ENCODE measurements at places on chromosomes 6 and 20.

DNA sequence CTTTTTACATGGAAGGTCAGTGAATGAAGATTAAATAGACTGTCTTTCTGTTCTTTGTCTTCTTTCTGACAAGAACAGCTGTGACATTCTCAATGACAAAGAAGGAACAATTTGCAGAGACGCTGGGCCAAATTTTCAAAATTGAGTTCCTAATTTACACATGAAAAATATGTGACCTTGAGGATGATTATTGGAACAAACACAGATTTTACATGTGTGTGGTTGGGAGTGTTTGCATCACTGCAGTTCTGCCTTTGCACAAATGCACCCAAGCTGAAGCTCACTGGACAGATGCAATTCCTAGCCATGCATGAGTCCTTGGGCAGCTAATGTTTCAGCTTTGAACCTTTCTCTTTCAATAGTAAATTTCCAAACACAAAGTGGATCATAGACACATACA is 350.8 kb downstream of the QKI start:
- no peak for DNase-seq

DNA sequence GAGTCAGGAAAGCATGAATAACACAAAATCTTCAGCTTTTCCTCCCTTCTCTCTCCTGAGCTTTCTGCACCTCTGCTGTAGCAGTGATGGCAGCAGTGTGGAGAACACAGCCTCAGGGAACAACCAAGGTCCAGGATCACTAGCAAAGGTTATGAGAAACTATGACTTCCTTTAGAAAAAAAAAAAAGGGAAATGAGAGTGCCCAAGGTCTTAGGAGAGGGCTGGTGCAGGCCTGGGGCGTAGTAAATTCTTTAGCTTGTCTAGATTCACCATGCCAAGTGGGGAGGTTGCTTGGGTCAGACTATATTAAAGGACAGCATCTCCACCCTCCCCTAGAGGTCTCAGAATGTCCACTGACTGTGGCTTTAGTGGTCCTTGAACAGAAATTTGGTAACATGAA is 40.4 kb upstream of the POLR1H start:
- no peak for DNase-seq

- DNase-seq: no peak
These were observed 37.9 kb upstream of the MYO6 start for GRCh38 chr6:75711173-75711572.

- no peak for DNase-seq
These were observed 89.5 kb upstream of the SIM1 start for GRCh38 chr6:100554228-100554627.

DNA sequence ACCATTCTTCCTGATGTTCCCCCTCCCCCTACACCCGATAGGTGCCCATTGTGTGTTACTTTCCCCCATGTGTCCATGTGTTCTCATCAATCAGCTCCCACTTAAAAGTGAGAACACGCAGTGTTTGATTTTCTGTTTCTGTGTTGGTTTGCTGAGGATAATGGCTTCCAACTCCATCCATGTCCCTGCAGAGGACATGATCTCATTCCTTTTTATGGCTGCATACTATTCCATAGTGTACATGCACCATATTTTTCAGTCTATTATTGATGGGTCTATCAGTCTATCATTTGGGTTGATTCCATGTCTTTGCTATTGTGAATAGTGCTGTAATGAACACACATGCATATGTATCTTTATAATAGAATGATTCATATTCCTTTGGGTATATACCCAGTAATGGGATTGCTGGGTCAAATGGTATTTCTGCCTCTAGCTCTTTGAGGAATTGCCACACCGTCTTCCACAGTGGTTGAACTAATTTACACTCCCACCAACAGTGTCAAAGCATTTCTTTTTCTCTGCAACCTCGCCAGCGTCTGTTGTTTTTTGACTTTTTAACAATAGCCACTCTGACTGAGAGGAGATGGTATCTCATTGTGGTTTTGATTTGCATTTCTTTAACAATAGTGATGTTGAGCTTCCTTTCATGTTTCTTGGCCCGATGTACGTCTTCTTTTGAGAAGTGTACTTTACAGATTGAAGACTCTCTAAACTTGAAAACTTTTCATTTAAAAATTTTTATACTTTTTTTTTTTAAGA is 41.0 kb upstream of the GCNT2 start:
- no peak for DNase-seq

- no peak for DNase-seq
These were observed 517.0 kb upstream of the NRSN1 start for GRCh38 chr6:23608931-23609435.

DNA sequence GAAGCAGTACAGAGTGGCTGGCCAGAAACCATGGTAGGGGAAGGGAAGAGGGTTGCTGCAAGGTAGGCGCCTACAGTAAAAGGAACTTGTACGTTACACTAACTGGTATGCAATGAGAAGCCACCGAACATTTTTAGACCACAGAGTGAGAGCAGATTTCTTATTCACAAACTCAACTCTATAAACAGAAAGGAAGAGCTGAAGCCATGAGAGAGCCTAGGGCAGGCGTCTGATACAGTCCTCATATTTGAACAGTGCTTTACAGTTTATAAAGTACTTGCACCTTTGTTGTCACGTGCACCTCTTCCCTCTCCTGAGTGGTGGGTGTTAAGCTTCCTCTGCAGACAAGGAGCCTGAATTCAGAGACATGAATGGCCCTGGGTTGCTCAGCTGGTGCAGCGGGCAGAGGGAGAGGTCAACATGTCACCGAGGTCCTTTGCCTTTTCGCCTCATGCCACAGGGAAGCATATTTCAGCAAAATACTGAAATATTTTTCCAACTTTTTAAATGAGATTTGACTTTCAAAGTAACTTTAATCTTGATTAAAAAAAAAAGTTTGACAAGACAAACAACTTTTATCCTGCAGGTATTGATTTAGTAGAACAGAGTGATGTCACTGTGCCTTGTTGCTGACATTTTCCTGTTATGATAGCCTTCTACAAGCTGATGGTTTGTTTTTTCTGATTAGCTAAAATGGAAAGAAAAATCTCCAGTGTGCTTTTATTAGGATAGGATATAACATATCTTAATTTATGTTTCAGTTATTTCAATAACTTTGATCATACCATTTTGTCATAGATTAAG is 23.8 kb downstream of the UST start:
- no peak for DNase-seq

GRCh38 chr20:41081276-41081814 is 52.7 kb downstream of the TOP1 start:
- DNase-seq: no peak

GRCh38 chr20:49507741-49508434 is 25.4 kb upstream of the KCNB1 start:
- no peak for DNase-seq

GRCh38 chr6:36754582-36755434 is 57.2 kb downstream of the RAB44 start:
- DNase-seq: no peak

GRCh38 chr6:52304983-52305390 is 20.4 kb upstream of the MCM3 start:
- no peak for DNase-seq

GRCh38 chr6:10793695-10794094 is 44.6 kb downstream of the MAK start:
- no peak for DNase-seq

- no peak for DNase-seq
These were observed 293.8 kb downstream of the ZNF217 start for GRCh38 chr20:53299831-53300230.

DNA sequence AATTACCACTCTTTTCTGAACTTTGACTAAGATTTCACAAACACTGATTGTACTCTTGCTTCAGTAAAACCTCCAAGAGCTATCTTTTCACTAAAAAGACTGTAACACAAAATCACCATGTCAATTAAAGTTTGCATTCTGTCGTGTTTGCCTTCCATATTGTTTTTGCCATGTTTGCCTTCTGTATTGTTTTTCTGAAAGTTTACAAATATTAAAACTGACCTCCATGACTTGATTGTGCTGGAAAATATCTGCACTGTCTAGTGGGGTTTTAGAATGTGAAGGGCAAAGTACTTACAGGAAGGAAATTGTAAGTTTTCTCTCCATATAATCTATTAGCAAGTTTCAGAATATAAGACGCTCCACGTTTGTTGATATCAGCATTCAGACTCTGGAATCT is 3.4 kb downstream of the SERPINB1 start:
- DNase-seq: no peak

DNA sequence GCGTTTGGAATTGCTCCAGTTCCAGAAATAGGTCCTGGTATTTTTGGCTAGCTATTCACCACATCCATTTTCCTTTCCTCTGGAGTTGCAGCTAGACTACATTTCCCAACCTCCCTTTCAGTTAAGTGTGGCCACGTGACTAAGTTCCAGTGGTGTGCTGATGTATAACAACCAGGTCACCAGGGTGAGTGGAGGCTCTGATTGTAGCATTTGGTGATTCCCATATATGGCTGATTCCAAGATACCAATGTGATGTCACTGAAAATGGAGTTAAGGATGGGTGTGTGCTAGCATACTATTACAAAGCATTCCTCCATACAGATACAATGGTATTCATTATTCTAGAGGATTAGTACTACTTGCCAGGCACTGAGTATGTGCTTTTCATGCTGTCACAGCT is 49.7 kb upstream of the STK35 start:
- no peak for DNase-seq

GRCh38 chr6:28683945-28684538 is 158.4 kb downstream of the GPX5 start:
- no peak for DNase-seq

GRCh38 chr6:8108759-8109539 is 6.6 kb upstream of the EEF1E1 start:
- DNase-seq: no peak

GRCh38 chr20:60986506-60987156 is 265.4 kb upstream of the CDH4 start:
- DNase-seq: no peak

DNA sequence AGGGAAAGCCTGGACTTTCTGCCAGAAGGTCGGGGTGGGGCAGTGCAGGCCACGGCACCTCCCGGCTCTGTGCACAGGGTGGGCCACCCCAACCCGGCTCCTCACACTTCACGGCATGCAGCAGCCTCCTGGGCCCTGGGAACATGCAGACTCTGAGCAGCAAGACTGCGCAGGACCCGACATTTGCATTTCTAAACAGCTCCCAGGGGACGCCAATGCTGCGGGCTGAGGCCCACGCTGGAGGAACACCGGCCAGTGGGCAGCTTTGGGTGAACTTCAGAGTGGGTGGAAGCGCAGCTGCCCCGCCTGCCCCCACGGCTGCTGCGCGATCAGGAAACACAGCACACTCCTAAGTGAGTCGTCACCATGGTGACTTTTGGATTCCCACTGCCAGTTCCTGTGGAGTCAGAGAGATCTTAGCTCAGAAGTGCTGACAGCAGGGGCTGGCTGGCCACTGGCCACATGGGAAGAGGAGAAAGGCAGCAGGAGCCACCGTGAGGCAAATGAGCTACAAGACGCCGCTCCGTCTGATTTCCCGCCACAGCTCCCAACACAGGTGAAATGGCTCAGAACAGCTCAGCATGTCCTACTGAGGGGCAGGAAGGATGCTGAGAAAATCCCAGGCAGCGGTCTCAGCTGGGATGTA is 52.1 kb downstream of the RNASET2 start:
- DNase-seq: peak; percentile 45

GRCh38 chr20:11110535-11110934 is 436.7 kb upstream of the JAG1 start:
- DNase-seq: no peak

- DNase-seq: no peak
These were observed 55.4 kb upstream of the SIRPG start for GRCh38 chr20:1712634-1713624.

- DNase-seq: no peak
These were observed 35.3 kb downstream of the CHMP4B start for GRCh38 chr20:33846291-33846935.

DNA sequence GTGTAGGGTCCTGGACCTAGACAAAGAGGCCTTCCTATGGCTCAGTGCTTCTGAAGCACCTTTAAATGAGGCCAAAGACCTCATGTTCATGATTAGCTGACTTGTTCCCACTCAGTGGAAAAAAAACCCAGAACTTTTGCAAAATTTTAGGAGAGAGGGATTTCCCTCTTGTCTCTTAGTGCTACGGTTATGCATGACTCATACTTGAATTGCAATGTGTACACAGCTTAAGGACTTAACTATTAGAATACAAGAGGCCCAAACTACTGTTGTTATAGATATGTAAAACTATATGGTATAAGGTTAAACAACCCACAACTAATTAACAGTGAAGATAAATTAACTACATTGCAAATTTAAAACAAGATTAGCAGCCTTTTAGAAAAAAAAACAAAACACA is 32.3 kb upstream of the HLA-A start:
- no peak for DNase-seq

DNA sequence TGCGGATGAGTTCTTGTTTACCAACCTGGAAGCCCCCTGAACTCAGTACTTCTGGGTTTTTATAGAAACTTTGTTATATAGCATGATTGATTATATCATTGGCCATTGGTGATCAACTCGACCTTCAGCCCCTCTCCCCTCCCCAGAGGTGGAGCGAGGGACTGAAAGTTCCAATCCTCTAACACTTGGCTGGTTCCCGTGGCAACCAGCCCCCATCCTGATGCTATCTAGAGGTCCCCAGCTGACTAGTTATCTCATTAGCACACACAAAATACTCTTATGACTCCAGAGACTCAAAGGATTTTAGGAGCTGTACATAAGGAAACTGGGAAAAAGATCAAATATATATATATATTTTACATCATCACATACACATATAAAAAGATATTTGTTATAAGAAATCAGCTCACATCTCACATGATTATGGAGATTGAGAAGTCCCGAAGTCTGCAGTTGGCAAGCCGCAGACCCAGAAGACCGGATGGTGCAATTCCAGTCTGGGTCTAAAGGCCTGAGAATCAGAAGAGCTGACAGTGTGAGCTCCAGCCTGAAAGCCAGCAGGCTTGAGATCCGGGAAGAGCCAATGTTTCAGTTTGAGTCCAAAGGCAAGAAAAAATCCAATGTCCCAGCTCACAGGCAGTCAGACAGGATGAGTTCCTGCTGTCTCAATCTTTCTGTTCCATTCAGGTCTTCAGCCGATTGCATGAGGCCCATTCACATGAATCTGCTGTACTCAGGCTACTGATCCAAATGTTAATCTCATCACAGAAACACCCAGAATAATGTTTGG is 179.3 kb upstream of the DTNBP1 start:
- DNase-seq: no peak

- no peak for DNase-seq
These were observed 638 bp upstream of the MYL9 start for GRCh38 chr20:36540551-36541211.

DNA sequence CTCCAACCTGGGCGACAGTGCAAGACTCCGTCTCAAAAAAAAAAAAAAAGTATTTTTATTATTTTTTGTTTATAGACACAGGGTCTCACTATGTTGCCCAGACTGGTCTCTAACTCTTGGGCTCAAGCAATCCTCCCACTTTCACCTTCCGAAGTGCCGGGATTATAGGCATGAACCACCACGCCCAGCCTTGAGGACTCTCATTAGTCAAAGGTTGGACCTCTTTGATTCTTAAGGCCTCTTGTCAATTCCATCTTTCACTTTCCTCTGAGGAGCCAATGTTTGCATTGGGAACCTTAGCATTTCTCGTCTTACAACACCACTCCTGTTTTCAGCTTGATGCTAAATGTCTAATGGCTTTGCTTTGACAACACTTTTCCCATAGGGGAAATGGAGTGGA is 16.1 kb upstream of the CDK19 start:
- no peak for DNase-seq

- no peak for DNase-seq
These were observed 19.4 kb upstream of the SLC4A11 start for GRCh38 chr20:3258429-3258828.

All from amygdala (tissue), 56 donors.